ENCODE measurements at places on chromosomes 4 and X.

DNA sequence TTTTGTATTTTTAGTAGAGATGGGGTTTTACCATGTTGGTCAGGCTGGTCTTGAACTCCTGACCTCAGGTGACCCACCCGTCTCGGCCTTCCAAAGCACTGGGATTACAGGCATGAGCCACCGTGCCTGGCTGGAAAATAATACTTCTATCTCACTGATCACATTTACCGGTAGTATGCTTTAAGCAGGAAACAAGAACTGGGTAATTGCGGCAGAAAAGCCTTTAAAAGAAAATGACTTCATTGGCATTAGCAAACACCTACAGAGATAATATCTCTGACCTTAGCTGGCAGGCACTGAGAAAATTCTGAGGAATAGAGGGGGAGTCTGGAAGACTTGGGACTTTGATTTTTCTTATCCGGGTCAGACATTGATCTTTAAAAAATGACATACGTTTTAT, 78.5 kb downstream of the SHROOM3 start:
- no peak for DNase-seq

- DNase-seq = peak; percentile 73
Measured at GRCh38 chr4:7554905-7555304, 120.2 kb upstream of the PSAPL1 start.

DNA sequence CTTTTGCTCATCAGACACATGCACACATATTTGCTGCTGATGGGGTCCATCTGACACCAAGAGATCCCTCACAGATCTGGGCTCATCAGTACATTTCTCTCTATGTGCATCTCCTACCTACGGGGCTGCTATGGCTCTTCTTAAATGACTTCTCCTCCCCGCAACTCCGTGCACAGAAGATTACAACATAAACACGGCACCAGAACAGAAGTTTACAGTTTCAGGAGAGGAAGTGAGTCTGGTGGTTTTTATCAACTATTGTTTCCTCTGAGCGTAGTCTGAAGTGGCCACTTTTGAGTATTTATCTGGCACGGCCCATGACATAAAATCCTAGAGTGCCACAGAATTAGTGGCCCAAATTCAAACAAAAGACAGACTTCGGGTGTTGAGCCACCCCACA, 263.8 kb downstream of the PRDM5 start:
- DNase-seq = no peak

DNA sequence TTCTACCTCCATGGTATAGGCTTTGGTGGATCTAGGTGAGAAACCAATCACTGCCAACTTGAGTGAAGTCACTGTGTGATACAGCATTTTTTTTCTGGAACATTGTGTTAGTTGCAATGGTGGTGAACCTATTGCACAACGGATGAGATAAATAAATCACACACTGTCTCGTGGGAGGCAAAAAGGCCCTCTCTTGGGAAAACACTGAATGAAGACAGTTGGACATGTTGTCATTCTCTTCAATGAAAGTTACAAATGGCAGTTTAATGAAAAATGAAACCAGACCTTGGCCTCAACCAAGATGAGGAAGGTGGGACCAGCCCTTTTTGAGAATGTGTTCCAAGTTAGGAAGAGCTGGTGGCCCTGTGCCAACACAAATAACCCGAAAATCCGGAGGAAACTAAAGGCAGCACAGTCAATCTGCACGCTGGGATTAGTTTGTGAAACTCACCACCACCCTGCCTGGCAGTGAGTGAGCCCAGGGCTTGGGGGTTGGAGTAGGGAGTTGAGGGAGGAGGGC, 5.4 kb upstream of the ADGRG2 start:
- DNase-seq = no peak

- DNase-seq = no peak
Measured at GRCh38 chr4:2125023-2125422, 65.9 kb downstream of the NAT8L start.

DNA sequence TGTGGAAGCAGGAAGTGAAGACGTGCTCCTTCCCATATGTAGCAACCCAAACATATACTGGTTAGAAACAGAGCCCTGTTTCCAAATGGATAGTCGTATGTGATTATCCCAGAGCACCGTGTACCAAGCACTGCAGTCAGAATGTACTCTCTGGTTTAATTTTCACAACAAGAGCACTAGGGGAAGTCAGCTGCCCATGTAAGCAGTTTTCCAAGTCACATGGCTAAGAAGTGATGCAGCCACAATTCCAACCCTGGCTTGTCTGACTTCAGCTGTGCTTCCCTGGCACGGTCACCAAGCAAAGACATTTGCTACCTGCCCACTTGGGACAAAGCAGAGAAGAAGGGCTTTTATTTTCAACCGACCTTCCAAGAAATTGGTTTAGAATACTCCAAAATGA, 28.2 kb upstream of the CEP135 start:
- no peak for DNase-seq

DNA sequence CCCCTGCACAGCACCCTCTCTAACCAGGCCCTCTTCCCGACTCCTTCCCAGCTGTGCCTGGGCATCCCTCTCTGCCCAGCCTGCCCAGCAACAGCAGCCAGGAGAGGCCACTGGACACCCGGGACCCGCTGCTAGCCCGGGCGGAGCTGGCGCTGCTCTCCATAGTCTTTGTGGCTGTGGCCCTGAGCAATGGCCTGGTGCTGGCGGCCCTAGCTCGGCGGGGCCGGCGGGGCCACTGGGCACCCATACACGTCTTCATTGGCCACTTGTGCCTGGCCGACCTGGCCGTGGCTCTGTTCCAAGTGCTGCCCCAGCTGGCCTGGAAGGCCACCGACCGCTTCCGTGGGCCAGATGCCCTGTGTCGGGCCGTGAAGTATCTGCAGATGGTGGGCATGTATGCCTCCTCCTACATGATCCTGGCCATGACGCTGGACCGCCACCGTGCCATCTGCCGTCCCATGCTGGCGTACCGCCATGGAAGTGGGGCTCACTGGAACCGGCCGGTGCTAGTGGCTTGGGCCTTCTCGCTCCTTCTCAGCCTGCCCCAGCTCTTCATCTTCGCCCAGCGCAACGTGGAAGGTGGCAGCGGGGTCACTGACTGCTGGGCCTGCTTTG, 1.1 kb downstream of the AVPR2 start:
- no peak for DNase-seq

DNA sequence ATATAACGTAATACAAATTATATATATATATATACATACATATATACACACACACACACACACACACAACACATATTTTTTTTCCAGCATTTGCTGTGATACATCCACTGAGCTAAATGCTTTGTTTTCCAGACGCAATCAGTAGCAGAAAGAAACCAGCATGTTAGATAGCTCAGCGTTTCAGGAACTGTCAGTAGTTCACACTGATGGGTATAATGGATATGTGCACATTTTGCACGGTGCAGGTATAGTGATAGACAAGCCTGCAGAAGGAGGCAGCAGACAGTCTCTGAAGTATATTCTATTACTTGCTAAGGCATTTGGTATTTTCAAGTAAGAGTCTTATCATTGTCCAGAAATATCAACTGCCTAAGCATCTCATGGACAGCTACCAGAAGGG, 741.6 kb upstream of the HS3ST1 start:
- no peak for DNase-seq

GRCh38 chr4:168839758-168840391, 170.2 kb downstream of the CBR4 start:
- DNase-seq = no peak

- no peak for DNase-seq
Measured at GRCh38 chr4:137310166-137310565, 222.1 kb downstream of the PCDH18 start.
